ENCODE measurements at places on chromosomes 2 and 18.

- no peak for DNase-seq
Measured at GRCh38 chr2:117979911-117980701, 33.8 kb downstream of the CCDC93 start.

DNA sequence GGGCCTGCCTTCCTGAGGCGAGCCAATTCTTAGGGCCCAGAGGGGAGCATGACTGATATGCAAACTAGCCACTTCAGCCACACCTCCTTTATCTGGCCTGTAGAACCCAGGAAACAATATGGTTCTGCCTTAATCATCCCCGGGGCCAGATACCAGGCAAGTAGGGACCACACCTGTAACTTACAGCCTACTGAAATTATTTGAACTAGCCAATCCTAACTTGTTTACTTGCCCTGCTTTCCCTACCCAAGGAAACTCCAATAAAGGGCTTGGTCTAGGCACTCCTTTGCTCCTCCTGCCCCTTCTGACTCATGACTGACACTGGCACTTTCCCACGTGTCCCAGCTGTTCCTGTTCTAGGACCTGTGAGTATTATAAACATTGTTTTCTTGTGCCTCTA is 57.6 kb downstream of the MYOM1 start:
- DNase-seq, result no peak

DNA sequence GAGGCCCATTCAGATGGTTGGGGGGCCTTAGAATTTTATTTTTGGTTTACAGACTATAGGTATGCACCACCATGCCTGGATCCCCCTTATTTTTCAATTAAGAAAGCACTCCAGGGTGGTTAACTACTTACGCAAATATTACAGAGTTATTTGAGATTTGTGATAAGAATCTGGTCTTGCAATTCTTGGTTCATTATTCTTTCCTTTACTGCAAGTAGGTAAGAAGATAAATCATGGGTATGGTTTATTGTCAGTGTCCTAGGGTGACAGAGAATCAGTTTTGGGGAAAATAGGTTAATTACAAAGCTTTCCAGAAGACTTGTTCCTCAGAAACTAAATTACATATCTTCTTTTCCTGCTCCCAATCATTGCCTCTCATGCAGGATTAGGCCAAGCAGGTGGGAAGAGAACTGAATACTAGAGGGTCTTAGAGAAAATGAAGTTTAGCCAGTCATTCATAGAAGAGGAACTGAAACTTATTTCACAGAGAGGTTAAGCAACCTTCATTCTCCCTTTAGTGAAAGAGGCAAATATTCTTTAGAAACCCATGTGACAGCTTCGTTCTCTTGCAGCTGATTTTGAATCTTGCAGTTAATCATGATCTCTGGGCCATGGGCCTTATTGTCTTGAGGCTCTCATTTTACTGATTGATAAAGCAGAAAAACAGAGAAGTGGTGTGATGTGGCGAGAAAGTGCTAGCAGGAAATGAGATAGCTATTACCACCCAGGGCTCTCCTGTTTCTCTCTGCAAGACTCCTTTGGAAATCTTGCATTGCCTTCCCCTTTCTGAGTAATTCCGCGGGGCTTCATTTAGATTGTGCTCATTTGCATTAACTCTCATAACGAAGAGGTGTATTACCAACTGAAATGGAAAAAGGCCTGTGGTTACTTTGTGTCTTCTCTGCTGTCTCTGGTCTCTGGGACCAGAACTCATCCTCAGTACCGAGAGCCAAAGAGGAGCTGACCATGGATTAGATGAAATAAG is 44.8 kb upstream of the ARHGAP25 start:
- DNase-seq, result peak; percentile 5

- no peak for DNase-seq
Measured at GRCh38 chr2:166167449-166167848, 39.6 kb upstream of the SCN1A start.

- DNase-seq, result no peak
Measured at GRCh38 chr2:55810622-55811020, 113.0 kb downstream of the EFEMP1 start.

DNA sequence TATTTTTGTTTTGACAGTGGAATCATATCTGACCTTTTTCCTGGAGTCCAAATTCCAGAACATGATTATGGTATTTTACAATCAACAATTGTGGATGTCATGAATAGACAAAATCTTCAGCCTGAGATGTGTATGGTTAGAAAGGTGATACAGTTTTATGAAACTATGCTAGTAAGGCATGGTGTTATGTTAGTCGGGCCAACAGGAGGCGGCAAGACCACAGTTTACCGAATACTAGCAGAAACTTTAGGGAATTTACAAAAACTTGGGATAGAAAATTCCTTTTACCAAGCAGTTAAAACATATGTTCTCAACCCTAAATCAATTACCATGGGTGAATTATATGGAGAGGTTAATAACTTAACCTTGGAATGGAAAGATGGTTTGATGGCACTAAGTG is 137.0 kb downstream of the DNAH6 start:
- no peak for DNase-seq

DNA sequence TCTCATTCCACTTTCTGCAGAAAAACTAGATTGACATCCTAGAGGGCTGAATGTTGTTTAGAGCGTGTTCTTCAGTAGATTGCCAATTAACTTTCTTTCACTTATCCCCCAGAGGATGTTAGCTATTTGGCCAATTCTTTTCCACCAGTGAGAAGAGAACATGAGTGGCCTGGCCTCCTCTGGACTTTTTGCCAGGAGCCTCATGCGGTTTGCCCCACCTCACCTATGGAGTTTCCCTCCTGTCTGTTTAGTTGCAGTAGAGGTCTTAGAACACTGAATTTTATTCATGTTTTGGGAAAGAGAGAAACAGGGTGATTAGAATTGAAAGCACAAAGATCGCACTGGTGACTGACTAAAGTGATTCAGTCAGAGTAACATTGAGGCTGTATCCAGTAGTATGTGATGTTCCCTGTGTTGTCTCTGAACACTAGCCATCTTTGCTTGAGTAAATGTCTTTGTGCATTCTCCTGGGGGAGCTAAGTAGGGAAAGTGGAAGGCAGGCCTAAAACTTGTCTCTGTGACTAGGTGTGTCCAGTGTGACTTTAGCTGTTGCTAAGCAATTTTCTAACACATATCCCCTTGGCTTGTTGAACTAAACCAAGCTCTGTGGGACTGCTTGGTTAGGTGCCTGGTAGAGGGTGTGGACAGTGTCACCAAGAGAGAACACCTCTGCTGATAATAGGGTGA is 34.0 kb downstream of the UGP2 start:
- no peak for DNase-seq

DNA sequence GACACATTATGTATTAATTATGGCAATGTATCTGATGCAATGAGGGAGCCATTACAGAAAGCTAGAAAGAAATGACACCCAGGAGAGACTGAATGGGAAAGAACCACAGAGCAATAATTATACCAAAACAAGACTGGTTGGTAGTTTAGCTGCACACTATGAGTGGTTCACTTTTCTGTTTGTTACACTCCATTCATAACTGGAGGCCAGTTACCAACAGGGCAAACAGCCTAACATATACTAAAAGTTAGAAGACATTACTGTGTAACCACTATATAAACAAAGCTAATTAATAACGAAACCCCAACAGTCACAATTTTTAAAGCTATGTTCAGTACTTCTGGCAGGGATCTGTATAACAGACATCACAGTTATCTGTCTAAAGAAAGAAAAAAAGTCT is 49.4 kb downstream of the NBAS start:
- no peak for DNase-seq

DNA sequence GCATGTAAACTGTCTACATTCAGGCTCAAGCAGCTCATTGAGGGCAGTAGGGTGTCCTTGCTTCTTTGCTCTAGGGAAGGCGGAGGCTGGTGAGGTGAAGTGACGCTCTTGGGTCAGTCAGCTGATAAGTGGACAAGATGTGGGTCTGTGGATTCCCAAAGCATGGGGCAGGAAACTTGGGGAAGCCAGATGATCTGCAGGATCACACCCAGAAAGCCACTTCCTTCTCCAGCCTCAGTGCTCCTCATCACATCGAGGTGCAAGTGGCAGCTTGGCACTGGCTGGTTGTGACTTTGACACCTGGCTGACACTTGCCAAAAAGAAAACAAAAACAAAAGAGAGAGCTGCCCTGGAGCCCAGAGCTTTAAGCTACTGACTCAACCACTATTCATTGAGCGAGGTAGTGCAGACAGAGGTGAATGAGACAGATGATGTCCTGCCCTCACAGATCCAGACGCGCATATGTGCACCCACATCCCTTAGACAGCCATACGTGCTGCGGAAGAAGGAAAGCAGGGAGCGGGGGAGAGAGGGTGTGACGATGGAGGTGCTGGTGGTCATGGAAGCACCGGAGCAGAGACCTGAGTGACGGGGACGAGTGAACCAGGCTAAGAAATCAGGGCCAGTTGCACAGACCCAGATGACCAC is 3.1 kb upstream of the CIB4 start:
- no peak for DNase-seq

DNA sequence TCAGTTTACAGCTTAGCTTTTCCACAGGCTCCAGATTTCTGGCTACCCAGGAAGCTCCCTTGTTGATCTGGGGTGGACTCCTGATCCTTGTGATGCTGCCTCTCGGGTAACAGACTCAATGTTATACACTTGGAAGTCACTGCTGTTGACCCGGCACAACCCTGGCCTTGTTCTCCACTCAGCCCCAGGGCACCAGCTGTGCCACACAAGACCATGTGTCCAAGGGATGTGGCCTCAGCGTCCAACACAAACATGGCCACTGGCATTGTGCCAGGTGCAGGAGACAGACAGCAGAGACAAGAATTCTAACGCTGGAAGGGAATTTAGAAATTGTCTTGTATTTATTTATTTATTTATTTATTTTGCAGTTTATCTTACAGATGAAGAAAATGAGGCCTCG is 39.0 kb upstream of the PPP4R1 start:
- DNase-seq, result no peak

GRCh38 chr18:75170916-75171315 is 38.0 kb downstream of the PTGR3 start:
- no peak for DNase-seq

DNA sequence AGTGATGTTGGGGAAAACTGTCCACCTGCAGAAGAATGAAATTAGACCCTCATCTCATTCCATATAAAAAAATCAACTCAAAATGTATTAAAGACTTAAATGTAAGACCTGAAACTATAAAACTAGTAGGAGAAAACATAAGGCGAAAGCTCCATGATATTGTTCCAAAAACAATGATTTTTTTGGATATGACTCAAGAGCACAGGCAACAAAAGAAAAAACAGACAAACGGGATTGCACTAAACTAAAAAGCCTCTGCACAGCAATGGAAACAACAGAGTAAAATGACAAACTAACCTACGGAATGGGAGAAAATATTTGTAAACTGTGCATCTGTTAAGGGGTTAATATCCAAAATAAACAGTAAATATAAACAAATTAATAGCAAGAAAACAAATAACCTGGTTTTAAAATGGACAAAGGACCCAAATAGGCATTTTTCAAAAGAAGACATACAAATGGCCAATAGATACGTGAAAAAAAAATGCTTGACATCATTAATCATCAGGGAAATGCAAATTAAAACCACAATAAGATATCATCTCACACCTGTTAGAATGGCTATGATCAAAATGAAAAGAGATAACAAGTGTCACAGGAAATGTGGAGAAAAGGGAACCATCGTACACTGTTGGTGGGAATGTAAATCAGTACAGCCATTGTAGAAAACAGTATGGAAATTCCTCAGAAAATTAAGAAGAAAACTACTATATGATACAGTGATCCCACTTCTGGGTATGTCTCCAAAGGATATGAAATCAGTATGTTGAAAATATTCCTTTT is 26.6 kb downstream of the LRRFIP1 start:
- no peak for DNase-seq

- no peak for DNase-seq
Measured at GRCh38 chr2:98164256-98164655, 77.3 kb downstream of the VWA3B start.

DNA sequence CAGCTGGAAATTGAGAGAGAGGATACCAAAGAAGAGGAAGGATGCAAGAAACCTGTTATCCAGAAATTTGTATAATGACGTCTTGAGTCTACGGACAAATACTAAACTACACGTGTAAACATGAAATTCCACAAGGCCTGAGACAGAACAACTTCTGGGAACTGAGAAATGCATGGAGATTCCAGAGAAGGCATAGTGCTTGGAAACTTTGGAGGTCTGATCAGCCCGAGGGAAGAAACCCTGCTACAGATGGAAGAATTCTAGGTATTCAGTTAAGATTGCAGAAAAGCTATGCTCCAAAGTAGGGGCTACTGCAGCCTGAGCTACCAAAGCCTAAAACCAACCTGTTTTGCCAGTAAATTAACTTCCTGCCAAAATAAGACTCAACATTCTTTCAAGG is 120.4 kb downstream of the PDCL3 start:
- no peak for DNase-seq

GRCh38 chr2:62099523-62100175 is 96.3 kb upstream of the B3GNT2 start:
- DNase-seq, result no peak

DNA sequence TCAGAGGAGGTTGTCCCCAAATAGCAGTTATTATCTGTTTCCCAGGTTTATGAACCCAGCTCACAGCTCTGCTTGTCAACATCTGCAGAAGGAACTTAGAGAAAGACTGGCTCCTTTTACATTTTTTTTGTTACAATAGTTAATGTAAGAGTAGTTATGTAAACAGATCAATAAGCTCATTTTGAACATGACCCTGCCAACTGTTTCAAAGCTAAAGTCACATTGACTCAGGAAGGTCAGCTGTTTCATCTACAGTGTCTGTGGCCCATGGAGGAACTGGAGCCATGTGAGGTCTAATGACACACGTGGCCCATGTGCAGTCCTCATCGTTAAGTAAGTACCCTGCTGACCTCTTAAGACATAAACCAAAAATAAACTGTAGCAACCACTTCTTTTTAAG is 97.1 kb downstream of the SH3RF3 start:
- no peak for DNase-seq

- no peak for DNase-seq
Measured at GRCh38 chr2:84057917-84058560, 401.0 kb downstream of the SUCLG1 start.

DNA sequence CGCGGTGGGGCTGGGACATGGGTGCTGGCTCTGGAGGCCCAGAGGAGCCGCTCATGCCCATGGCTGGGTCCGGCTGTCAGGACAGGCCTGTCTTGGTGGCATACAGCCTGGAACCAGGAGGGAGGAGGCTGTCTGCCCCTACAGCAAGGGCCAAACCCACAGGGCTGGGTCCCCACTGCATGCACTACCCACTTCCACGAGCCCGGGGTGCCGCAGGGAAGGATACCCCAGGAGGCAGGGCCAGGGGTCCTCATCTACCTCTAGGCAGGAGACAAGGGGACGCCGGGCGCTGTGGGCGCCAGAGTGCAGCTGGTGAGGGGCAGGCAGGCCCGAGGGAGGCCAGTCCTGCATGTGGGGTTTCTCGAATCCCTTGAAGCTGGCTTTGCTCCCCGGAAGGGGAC is 95.1 kb upstream of the GPC1 start:
- DNase-seq, result no peak

- DNase-seq, result no peak
Measured at GRCh38 chr2:205644018-205644417, 38.3 kb upstream of the NRP2 start.

GRCh38 chr2:42513252-42513918 is 19.6 kb upstream of the KCNG3 start:
- peak; percentile 12 for DNase-seq

DNA sequence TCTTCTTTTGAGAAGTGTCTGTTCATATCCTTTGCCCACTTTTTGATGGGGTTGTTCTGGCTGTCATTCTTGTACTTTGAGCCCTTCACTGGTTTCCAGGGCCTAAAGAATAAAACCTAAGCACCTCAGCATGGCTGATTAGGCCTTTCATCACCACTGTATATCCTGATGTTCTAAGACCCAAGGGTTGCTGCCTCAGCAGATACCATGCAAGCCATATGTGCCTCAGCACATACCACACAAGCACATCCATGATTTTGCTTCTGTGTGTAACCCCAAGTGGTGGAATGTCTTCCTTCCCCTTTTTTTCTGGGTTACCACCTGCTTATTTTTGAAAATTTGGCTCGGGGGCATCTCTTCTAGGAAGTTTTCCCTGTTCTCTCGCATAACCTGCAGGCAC is 11.4 kb downstream of the RBKS start:
- no peak for DNase-seq
